ENCODE measurements at places on chromosomes 16 and 17.
A peak's percentile ranks its signal among the peaks of the same experiment; 100 is the strongest.

- DNase-seq = no peak
Measured at GRCh38 chr17:40552806-40553693, 12.2 kb downstream of the CCR7 start.

DNA sequence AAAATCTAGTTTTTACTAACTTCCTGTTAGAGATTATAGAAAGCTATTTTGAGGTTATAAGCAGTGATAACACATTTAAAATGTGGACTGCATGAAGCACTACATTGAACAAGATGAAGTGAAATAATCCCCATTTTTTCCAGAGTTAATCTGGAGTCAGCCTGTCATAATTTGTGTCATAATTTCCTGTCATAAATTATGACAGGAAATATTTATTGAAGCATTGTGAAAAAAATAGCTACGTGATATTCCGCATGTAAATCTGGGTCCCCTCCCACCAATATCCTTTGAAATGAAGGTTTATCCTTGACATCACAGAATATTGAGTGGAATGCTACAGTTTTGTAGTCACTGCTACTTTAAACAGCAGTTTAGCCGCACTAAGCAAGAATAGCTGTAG lies 40.1 kb downstream of the OMG start:
- no peak for DNase-seq

DNA sequence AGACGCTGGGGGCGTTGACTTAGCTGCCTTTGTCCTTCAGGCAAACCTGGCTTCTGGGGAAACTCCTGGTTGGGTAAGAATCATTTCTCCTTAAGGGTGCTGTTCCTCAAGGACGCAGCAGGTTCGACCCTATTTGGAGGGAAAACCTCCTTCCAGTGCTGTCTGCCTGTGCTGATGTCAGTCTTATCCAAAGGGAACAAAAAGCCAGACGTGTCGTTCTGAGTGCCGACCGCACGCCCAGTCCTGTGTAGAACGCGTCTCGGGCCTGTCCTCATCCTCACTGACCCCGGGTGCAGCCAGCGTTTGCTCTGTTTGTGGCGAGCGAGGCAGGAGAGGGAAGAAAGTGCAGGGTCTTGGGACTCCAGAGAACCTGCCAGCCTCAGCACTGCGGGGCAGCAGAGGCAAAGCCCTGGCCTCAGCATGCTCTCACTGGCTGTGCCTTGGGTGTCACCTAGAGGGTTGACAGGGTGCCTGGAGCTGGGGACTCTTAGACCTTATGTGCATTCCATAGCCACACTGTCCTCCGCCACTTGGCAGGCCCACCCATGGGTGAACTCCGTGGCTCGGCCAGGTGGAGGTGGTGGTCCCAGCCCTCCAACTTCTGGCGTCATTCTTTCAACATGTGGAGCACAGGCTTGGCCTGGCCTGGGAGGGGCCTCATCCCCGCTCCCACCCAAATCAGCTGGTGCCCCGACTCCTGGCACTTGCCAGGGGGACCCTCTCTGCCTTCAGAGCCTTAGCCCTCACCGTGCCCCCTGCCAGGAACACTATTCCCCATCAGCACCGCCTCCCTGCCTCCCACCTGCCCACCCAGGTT lies 6.0 kb downstream of the SNN start:
- DNase-seq = no peak

DNA sequence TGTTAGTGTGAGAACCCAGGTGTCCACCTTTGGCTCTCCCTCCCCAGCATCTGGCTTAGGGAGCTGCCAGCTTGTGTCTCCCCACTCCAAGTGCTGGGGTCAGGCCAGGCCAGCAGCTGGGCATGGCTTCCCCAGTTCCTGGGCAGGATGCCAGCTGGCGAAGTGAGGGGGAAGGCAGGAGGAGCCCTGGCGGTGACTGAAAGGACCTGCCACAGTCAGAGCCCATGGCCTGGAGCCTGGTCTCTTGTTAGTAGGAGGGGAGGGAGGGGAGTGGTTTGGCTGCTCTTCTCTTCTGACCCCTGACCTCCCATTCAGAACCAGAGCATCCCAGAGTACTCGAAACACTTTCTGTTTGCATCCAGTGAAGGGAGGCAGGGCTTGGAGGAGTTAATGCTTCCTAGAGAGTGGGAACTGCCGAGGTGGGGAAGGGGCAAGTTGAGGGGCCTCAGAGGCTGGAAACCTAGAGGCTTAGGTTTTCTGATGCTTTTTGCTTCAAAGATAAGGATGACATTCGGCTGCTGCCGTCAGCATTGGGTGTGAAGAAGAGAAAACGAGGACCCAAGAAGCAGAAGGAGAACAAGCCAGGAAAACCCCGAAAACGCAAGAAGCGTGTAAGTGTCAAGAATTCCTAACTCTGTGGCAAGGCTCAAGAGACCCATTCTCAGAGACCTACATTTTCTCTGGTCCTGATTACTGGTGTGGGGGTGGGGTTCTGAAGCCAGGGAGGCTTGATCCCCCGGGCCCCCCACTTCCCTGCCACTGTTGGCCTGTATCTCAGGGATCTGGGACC lies 772 bp downstream of the CHD3 start:
- peak; percentile 43 for DNase-seq

GRCh38 chr16:65788434-65789140 lies 577.9 kb upstream of the CDH5 start:
- no peak for DNase-seq

DNA sequence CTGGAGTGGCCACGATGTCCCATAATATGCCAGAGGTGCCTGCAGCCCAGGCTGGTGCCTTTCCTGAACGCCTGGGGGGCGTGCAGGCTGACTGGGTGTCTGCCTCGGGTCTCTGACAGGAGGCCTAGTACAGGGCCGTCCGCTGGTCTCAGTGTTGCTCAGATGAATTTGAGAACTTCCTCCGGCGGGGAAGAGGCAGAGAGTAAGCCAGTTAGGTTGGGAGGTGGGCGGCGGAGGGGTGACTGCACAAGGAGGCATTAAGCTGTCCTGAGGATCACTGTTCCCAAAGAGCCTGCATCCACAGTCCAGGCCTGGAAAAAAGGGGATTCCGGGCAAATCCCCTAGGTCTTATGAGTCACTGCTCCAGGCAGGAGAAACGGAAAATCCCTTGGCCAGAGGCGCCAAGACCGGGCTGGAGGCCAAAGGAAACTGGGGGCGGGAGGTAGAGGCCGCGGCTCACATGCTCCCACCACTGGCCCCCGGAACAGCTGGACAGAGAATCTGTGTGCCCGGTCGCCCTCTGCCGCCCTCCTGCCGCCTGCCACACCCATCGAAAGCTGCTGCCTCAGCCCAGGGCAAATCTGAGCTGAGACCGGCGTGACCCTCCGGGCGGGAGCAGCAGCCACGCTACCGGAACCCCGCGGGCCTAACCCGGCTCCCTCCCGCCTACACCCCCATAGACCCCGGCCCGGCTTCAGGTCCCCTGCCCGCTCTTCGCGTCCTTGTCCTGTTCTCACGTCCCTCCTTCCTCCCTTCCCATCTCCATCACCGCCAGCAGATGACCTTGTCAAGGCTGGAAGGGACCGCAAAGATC lies 1.2 kb downstream of the TRIM47 start:
- no peak for DNase-seq

- DNase-seq = no peak
Measured at GRCh38 chr17:42135664-42136653, 13.4 kb downstream of the HSPB9 start.

- DNase-seq = peak; percentile 53
Measured at GRCh38 chr17:40068917-40069750, 6.4 kb downstream of the THRA start.

GRCh38 chr17:29145289-29146073 lies 34.7 kb downstream of the MYO18A start:
- DNase-seq = peak; percentile 45

GRCh38 chr17:45311760-45312476 lies 4.9 kb downstream of the MAP3K14 start:
- no peak for DNase-seq

- DNase-seq = no peak
Measured at GRCh38 chr16:86968866-86969265, 348.3 kb downstream of the C16orf95 start.

DNA sequence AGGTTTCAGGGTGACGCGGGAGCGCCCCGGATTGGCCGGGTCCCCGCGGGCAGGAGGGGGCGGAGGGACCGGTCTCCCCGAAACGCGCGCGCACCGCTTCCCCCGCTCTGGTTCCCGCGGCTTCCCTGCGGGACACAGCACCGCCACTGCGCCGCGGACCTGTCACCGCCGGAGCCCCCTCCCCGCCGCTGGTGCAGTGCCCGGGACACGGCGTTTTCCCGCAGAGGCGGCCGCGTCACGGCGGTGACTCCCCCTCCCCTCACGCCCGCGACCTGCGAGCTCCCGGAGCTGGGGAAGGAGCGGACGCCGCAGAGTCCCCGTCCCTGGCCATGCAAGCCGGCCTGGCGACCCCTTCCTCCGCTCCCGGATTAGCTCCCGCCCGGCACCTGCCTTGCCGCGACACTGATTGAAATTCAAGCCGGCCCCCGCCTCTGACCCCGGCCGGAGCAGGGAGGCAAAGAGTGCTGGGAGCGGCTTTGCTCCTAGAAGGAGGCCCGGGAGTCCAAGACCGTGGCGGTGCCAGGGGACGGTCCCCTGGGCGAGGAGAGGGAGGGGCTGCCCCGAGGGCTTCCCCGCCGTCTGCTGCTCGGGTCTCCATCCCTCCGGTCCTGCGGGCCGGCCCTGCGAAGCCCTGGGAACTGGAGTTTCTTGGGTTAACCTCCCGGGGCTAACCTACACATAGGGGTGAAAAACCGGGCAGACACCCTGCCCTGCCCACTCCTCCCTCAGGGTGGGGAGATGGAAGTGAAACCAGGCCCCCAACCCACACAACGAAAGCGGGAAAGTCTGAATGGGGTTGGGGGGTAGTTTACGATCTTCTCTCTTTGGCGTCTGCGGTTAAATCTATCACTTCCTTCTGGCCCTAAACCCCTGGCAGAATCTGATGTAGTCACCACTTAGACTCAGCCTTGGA lies 1.0 kb downstream of the RHBDL3 start:
- DNase-seq = peak; percentile 41

GRCh38 chr17:11853321-11854151 lies 143.7 kb downstream of the ZNF18 start:
- DNase-seq = peak; percentile 18

GRCh38 chr17:78019367-78019975 lies 61.0 kb downstream of the TNRC6C start:
- no peak for DNase-seq

DNA sequence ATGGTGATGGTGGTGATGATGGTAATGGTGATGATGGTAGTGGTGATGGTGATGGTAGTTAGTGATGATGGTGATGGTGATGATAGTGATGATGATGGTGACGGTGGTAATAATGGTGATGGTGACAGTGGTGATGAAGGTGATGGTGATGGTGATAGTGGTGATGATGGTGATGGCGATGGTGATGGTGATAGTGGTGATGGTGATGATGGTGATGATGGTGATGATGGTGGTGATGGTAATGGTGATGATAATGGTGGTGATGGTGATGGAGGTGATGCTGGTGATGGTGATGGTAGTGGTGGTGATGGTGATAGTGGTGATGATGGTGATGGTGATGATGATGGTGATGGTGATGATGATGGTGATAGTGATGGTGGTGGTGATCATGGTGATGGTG lies 148.7 kb upstream of the TNRC6C start:
- no peak for DNase-seq

DNA sequence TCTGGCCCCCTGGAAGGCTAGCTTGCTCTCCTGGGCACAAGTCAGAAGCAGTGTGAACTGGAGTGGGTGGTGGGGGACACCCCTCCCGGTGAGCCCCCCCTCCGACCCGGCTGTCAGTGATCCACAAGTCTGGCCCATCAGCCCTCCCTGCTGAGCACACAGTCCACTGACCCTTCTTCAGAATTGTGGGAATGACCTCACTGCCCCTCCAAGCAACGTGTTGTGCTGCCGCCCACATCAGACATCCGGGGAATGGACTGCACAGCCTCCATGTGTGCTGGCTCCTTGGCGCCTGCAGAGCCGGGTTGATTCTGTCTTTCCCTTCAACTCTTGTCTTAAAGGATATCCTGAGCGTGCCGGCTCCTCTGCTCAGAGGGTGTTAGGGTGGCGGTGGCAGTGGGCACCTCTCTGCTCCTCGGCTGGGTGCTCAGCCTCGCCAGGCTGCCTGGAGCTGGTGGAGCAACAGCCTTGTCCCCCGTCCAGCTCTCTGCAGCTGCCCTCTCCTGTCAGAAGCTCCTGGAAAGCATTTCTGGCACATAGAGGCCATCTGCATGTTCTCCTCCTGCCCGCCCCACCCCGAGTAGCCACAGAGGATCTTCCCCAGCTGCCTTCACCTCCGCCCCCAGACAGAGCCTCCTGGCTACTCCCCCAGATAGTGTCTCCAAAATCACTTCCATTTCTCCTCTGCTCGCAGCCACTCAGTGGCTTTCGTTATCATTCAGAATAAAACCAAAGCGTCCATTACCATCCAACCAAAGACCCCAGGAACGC lies 19.8 kb downstream of the NPTX1 start:
- DNase-seq = no peak

Measured in neural crest cell (in vitro differentiated cells).